Bronchial epithelial cell (primary cell): ENCODE measurements at places on chromosomes 2 and 18. TPM values are rescaled to one million over a fixed set of nuclear protein-coding genes. Genes with fewer than 3 reads are reported as not detected.
A peak's percentile ranks its signal among the peaks of the same experiment; 100 is the strongest.

GRCh38 chr18:29779096-29779495 lies 1263.4 kb downstream of the DSC3 start:
- DNase-seq: no peak

- no peak for DNase-seq
These were observed 814.5 kb downstream of the CBLN2 start for GRCh38 chr18:71729611-71730010.

Gene SLC8A1
- 3.7 and 4.6 TPM in 2 replicates for total RNA-seq

Gene HOXD4
- total RNA-seq: not detected in 2 replicates

Gene TNFAIP6
- total RNA-seq: 0.13 and 2.6 TPM in 2 replicates

GRCh38 chr2:118242216-118242615 lies 153.9 kb downstream of the INSIG2 start:
- DNase-seq: peak; percentile 93

DNA sequence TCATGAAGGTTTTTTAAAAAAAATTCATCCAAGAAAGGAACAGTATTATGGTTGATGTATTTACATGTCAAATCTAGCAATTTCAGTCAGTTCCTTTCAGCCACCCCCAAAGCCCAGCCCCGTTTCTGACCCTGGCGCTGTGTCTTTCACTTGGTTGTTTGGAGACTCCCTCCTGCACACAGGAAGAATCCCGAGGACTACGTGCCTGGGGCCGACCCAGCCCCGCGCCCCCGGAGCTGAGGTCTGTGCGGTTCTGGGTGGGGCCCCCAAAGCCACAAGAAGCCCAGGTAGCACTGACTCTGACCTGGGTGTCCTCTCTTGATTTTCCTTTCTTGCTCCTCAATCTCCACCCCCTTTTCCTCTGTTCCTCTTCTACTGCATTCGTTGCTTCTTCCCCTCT lies 49.1 kb downstream of the TRAPPC12 start:
- DNase-seq: no peak

Gene PNO1
- 13.2 TPM in 2 replicates for total RNA-seq

- no peak for DNase-seq
These were observed 137.8 kb downstream of the PIK3C3 start for GRCh38 chr18:42092848-42093247.

Gene BMP10
- not detected in 2 replicates for total RNA-seq

Gene ANKRD39
- total RNA-seq: 5.8 and 8.2 TPM in 2 replicates

GRCh38 chr2:238344517-238344916 lies 24.2 kb downstream of the TRAF3IP1 start:
- DNase-seq: no peak
